Retinal pigment epithelial cell (primary cell): ENCODE measurements at places on chromosomes 4 and X.

- no peak for DNase-seq
Observed at GRCh38 chr4:100118181-100118580, 72.1 kb downstream of the DDIT4L start.

- DNase-seq, result no peak
Observed at GRCh38 chr4:125225806-125226205, 88.9 kb upstream of the FAT4 start.

- DNase-seq, result no peak
Observed at GRCh38 chr4:3414421-3415279, 27.1 kb upstream of the HGFAC start.

GRCh38 chrX:138845786-138846185 lies 134.3 kb upstream of the FGF13 start:
- DNase-seq, result no peak

DNA sequence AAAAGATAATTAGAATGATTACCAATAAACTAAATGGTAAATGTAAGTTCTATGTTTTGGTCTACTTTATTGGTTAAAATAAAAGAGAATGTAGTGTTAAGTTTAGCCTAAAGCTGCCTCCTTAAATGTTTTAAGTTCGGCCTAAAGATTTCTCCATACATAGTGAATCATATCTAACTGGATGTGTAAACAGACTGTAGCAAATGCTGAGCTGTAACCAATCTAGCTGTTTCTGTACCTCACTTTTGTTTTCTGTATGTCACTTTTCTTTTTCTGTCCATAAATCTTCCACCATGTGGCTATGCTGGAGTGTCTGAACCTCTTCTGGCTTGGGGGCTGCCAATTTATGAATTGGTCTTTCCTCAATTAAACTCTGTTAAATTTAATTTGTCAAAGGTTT lies 121.2 kb downstream of the TBCK start:
- DNase-seq, result no peak

- no peak for DNase-seq
Observed at GRCh38 chrX:108415146-108415545, 23.1 kb downstream of the COL4A6 start.

GRCh38 chrX:13339607-13340006 lies 19.8 kb upstream of the ATXN3L start:
- no peak for DNase-seq

GRCh38 chrX:153601511-153602110 lies 2.7 kb upstream of the CCNQ start:
- no peak for DNase-seq

DNA sequence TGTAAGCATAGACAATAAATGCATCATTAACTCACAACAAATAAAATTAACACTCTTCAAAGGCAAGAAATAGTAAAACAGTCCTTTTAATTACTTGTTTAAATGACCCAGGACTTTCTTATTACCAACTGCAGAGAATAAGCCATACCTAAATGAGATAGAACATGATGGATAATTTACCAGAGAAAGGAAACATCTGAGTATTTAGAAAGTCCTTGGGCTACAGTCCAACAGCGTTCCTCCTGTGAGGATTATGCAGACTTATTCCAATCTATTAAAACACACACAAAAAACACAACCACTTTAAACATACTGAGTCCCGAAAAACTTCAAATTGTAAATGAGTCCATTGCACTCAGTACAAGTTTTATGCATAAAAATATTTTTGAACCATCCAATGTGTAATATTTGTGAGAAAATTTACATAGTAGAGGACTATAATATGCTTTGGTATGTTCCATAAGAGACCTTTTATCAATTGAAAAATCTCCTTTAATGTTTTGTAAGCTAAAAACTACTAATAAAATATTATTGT lies 129.2 kb downstream of the NR3C2 start:
- DNase-seq, result peak; percentile 22

- no peak for DNase-seq
Observed at GRCh38 chr4:148053298-148054003, 321.6 kb downstream of the ARHGAP10 start.

DNA sequence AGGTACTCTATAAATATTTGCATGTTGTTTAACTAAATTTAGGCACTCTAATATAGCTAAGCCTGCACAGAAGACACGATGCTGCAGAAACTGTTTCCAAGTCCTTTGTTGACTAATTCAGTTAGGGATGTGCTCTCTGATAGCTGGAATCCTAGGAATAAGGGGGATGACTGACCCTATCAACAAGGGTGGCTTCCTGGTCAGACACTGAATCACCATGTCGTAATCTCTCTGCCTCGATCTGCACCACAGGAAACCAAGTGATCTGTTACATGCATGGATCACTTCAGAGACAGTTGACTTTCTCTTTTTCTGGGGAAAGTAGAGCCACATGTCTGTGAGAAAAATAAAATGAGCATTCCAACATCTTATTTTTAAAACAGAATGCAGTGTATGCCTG lies 169.1 kb downstream of the GUCY2F start:
- no peak for DNase-seq

DNA sequence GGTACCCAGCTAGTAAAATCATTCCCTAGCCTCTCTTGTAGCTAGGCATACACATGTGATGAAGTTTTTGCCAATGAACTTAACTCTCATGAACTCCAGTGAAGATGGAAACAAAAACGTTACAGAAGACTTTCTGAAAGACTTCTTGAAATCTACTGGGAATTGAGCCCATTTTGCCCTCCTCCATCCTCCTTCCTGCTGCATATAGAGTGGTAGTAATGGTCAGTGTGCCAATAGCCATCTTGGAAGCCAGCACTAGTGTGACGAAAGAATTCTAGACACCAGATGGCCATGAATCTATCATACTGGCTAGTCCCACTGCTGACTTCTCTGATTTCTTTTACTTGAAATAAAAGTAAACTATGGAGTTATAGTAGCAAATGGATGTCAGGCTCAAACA lies 30.9 kb upstream of the PPA2 start:
- no peak for DNase-seq

GRCh38 chr4:173525118-173526011 lies 4.7 kb downstream of the HAND2 start:
- DNase-seq, result no peak

GRCh38 chr4:115865736-115866135 lies 752.3 kb upstream of the NDST4 start:
- peak; percentile 10 for DNase-seq

GRCh38 chr4:74084984-74085383 lies 14.0 kb downstream of the CXCL2 start:
- no peak for DNase-seq

GRCh38 chrX:16659321-16659720 lies 9.4 kb downstream of the S100G start:
- DNase-seq, result no peak

GRCh38 chrX:25851141-25851540 lies 287.0 kb upstream of the MAGEB18 start:
- no peak for DNase-seq

DNA sequence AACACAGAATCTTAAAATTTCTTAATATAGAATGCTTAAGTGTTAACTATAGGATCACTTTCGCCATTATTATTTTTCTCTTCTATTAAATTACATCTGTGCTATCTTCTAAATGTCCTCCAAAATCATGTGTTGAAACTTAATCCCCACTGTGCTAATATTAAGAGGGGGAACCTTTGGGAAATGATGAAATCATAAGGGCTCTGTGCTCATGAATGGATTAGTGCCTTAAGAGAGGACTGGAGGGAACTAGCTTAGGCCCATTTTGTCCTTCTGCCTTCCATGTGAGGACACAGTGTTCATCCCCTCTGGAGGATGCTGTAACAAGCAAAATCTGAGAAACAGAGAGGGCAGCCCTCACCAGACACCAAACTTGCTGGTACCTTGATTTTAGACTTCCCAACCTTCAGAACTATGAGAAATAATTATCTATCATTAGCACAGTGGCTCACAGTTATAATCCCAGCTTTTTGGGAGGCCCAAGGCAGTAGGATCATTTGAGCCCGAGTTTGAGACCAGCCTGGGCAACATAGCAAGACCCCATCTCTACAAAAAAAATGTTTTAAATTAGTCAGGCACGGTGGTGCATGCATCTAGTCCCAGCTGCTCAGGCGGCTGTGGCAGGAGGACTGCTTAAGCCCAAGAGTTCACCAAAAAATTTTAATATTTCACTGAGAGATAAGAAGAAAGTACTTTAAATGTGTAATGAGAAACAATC lies 26.3 kb downstream of the KLHL8 start:
- DNase-seq, result no peak

GRCh38 chr4:40502220-40502619 lies 127.4 kb downstream of the RBM47 start:
- DNase-seq, result no peak

DNA sequence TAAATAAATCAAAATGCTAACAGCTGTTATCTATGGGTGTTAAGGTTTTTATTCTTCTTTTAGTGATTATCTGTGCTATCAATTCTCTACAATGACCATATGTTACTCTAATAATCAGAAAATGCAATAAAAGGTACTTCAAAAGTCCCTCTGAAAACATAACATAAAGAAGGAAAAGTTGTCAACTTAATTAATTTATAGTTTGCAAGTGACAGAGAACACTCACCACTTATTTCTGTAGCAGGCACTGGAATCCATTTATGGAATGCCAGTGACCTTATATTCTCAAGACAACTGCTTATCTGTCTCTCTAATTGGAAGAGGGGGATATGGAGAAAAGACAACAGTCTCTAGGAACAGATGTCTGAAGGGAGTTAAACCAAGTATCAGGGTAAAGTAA lies 25.6 kb upstream of the PLS3 start:
- no peak for DNase-seq

DNA sequence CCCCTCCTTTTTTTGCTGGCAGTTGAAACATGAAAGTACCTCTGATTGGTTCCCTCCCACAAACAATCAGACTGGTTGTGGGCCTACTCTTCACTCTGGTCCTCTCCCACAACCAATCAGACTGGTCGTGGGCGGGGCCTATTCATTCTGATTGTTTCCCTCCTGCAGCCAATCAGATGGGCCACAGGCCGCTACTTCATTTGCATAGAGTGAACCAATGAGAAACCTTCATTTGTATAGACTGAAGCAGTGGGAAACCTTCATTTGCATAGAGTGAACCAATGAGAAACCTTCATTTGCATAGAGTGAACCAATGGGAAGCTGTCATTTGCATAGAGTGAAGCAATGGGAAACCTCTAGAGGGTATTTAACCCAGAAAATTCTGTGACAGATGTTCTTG lies 55.2 kb downstream of the TRMT44 start:
- DNase-seq, result no peak

DNA sequence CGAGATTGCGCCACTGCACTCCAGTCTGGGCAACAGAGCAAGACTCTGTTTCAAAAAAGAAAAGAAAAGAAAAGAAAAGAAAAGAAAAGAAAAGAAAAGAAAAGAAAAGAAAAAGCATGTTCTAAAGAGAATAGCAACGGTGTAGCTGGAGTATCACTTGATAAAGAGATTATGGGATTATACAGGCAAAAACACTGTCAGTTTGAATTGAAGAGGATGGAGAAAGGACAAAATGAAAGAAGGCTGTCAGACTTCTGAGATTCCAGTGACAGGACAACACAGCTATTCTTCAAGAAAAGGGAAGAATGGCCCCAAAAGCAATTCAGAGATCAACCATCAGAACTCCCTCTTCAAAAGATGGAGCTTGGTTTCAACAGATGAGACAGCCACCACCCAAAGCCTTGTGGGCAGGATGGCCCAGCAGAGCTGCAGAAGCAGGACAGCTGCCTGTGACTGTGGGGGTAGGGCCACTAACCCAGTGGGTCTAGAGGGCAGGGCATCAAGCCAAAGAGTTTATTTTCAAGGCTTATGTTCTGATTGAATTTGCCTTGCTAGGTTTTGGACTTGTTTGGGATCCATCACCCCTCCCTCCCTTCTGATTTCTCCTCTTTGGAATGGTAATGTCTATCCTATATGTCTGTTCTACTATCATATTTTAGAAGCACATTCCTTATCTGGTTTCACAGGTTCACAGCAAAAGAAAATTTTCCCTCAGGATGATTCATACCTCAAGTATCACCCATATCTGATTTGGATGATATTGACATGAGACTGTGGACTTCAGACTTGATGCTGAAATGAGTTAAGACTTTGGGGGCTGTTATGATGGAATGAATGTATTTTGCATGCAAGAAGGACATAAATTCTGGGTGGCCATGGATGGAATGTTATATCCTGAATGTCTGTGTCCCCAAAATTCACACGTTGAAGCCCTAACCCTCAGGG lies 17.5 kb downstream of the RFC1 start:
- no peak for DNase-seq

- DNase-seq, result no peak
Observed at GRCh38 chr4:113732-114131, 10.6 kb upstream of the ZNF718 start.

DNA sequence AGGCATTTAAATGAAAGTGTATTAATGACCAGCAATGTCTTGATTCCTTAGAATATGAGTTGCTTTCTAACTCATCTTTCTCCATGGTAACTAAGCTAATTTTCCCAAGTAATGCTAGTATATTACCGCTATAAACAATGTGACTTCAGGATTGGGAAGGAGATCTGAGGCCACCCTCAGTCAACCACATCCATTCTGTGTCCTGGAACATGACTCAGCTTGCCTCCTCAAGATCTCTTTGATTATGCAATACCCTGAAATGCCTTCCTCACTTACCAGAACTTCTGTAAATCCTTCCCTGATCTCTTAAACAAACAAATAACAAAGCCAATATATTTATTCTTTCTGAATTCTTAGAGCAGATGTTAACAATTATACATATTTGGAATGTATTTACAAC lies 1495.5 kb downstream of the PCDH18 start:
- peak; percentile 17 for DNase-seq

DNA sequence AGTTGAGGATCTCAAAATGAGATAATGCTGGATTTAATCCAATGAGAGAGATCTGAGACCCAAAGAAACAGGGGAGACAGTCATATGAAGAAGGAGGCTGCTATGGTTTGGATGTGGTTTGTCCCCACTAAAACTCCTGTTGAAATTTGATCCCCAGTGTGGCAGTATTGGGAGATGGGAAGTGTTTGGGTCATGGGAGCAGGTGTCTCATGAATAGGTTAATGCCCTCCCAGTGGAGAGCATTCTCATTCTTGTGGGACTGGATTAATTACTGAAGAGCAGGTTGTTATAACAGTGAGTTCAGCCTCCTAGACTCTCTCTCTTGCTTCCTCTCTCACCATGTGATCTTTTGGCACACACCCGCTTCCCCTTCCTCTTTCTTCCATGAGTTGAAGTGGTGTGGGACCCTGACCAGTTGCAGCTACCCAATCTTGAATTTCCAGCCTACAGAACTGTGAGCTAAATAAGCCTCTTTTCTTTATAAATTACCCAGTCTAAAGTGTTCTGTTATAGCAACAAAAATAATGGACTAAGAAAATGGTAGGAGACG lies 70.3 kb downstream of the PPEF2 start:
- DNase-seq, result no peak

GRCh38 chrX:80335062-80335830 lies 85.0 kb upstream of the TENT5D start:
- no peak for DNase-seq
